ENCODE measurements at places on chromosomes 11 and 22.

GRCh38 chr11:61579676-61580270 is 1.1 kb downstream of the SYT7 start:
- DNase-seq = no peak

DNA sequence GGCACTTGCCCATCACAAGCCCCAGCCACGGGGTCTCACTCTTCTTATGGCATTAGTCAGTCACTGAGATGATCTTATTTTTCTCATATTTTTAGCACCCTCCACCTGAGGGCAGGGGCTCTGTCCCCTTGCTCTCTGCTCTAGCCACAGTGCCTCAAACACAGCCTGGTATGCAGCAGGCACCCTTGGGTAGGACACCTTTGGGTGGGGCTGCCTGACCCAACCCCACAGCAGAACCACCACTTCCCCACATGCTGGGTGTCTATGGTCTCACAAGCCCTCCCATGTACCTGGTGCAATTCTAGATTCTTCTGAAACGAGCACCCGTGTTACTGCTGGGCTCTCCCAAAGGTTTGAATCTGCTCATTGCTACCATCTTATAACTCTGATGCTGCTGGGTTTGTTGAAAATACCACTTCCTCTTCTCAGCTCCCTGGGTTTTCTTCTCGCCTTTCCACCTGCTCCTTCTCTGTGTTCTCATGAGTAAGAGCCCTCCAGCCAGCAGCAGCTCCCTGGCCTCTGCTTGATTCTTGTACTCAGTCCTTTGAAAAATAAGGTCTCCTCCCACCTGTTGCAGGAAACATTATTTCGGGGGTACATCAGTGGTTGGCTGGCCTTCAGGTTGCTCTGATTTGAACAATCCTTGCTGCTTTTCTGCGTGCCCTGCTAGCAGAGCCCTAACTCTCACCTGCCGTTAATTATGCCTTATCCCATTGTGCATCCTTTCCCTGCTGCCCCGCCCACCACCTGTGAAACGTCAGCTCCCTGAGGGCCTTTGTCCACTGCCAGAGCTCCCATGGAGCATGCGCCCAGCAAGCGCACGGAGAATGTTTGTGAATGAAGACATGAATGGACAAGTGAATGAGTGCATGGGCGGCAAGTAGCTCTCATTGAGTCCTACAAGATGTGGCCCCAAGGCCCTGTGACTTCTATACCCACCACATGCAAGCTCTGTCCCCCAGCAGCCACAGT is 1181.6 kb downstream of the TBC1D22A start:
- DNase-seq = no peak

DNA sequence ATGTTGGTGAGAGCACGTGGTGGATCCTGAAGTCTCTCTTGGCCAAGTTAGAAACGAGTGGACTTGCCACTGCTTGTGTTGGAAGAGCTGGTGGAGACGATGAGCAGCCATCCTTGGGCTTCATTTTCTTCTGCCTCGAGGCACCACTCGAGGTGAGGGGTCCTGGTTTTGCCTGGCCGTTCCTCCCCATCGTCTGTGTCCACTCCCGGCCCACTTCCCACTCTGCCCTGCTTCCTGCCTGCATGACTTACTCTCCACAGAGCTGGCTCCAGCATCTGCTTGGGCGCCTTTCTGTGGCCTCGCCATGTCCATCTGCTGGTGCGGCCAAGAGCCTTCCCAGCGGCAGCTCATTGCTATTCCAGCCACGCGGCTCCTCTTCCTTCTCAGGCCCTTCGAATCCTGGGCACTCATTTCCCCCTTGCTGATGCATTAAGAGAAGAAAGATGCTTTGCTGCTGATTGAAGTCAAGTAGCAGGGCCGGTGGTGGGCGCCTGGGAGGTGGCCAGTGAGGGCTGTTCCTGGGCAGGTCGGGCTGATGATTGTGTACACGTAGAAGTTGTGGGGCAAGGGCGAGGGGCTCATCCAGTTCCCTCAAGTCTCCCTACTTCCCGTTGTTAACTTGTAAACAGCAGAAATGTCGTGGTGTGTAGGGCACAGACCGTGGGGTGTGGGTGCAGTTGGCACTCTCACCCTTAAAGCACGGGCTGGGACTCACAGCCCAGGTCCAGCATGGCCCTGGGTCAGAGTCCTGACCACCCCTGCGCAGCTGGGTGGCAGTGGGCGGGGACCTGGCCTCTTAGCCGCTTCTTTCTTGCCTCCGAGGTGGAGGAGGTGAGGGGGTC is 292.0 kb downstream of the TBC1D22A start:
- no peak for DNase-seq

DNA sequence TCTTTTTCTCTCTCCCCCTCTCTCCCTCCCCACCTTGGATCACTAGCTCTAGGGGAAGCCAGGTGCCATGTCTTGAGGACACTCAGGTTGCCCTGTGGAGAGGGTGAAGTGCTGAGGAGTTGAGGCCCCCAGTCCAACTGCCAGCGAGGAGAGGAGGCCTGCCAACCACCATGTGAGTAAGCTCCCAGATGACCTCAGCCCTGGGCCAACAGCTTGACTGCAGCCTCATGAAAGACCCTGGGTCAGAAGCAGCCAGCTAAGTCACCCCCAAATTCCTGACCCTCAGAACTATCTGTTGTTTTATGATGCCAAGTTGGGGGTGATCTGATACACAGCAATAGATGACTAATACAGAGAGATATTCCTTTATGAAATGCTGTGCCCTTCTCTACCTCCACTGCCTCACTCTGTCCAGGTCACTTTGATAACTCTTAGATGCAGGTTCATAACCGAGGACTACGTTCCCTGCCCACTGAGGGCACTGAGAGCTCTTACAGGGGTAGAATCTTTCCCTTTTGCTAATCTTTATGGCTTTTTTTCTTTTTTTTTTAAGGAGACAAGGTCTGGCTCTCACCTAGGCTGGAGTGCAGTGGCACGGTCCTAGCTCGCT is 8.0 kb downstream of the ARFGAP3 start:
- DNase-seq = no peak

DNA sequence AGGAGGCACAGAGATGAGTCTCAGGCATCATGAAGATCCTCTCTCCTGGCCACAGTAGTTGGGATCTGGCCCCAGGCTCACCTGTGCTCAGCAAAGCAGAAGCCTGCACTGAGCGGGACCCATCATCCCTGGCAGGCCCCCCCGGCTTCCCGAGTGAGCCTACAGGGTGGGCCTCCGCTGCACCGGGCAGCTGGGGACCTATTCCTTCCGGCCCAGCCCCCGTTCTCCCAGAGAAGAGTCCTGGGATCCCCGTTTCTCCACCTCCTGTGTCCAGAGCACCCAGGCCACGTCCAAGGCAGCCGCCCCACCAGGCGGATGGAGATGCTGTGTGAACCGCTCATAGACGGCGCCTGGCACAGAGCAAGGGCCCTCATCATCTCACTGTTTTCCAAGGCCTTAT is 52.5 kb downstream of the ANO1 start:
- no peak for DNase-seq

GRCh38 chr11:66467034-66467659 is 442 bp downstream of the PELI3 start:
- DNase-seq = no peak

DNA sequence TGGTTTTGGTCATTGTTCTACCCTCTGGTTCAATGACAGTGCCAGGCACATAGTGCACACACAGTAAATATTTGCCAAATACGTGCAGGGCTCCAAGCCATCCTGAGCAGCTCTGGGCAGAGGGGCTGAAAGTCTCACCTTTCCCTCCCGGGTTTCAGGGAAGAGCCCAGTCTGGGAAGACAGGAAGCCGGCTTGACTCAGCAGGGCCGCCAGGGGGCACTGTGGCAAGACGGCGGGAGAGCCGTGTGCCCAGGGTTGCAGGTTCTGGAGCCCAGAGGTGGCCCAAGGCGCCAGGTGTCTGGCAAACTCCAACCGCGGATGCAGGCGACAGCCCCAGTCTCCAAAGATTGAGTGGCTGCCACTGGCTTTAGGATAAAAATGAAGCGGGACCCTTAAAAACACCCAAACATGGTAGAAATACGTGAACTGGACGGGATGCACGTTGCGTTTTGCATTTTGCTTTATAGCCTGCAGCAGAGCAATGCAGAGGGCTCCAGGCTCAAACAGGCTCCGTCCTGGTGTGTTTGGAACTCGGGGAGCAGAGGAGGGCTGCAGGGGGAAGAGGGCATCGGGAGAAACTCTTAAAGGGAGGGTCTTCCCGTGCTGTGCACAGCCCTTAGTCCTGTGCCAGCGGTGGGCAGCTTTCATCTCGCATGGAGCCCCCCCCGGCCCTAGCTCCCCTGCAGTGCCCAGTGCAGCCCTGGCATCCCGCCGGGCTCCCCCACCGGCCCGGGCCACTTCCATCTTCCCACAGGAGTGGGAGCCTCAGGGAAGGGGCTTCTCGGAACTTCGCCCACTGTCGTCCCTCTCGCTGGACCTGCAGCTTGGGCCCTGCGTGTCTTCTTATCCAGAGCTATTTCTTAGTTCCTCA is 10.7 kb downstream of the KRTAP5-5 start:
- DNase-seq = no peak

- DNase-seq = no peak
Observed at GRCh38 chr11:2898366-2899079, 12.9 kb upstream of the CDKN1C start.

GRCh38 chr11:6505577-6506240 is 8.6 kb downstream of the DNHD1 start:
- no peak for DNase-seq

DNA sequence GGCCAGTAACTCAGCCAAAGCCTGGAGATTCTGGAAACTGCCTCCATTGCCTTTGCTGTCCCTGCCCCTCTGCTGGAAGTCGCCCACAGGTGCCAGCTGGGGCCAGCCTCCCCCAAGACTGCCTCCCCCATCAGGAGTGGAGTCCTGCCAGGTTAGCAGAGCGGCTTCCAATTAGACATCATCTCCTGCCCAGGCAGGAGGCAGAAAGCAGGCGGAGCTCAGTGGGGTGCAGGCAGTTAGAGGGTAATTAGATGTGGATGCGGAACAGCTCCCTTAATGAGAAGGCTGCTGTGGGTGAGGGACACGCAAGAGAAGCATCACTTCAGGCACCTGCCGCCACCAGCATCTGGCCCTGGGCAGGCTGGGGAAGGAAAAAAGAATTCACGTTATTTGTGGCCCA is 90.9 kb upstream of the TP53I11 start:
- no peak for DNase-seq

GRCh38 chr22:17167486-17167885 is 8.4 kb upstream of the HDHD5 start:
- no peak for DNase-seq

GRCh38 chr22:25637032-25637431 is 72.6 kb downstream of the GRK3 start:
- DNase-seq = no peak

- DNase-seq = no peak
Observed at GRCh38 chr22:25193548-25193947, 6.1 kb upstream of the CRYBB3 start.

- DNase-seq = no peak
Observed at GRCh38 chr11:66743271-66743968, 14.4 kb upstream of the SPTBN2 start.

DNA sequence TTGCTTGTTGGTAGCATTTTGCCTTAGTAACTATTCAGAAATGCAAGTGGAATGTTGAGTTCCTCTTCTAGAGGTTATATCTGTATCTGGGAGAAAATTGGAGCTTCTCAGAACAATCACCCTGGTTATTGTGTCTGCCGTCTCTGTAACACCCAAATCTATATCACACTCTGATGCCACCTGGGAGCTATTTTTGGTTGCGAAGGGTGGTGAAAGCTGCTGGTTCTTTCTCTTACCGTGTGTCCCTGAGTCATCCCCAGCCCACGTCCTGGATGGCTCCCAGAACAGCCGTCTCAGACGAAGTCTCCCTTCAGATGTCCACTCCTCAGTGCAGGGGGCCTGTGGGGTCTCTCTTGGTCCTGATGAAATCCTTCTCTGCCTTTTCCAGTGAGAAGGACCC is 83.5 kb downstream of the C22orf31 start:
- DNase-seq = no peak

DNA sequence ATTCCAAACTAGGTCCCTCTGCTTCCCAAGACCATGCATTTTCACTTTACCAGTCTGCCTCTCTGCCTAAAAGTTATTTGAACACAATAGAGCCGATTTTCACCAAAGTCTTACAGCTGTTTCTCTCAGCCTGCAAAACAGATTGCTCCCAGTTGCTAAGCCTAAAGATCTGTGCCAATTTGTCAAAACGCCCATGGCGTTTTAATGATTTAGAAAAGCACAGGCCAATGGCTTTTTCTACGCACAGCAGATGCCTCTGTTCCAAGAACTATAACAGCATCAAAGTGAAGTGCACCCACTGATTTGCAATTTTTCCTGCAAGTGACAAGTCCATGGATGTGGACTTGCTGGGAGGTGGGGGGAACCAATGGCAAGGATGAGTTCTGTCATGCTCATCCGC is 173.9 kb upstream of the SYN3 start:
- DNase-seq = no peak

GRCh38 chr22:32318361-32318760 is 39.3 kb upstream of the RFPL3 start:
- DNase-seq = no peak

- DNase-seq = no peak
Observed at GRCh38 chr22:25833091-25833490, 91.1 kb downstream of the MYO18B start.

GRCh38 chr11:76056876-76057275 is 149.4 kb downstream of the WNT11 start:
- DNase-seq = no peak

GRCh38 chr22:41261541-41262249 is 21.0 kb upstream of the CHADL start:
- DNase-seq = no peak

DNA sequence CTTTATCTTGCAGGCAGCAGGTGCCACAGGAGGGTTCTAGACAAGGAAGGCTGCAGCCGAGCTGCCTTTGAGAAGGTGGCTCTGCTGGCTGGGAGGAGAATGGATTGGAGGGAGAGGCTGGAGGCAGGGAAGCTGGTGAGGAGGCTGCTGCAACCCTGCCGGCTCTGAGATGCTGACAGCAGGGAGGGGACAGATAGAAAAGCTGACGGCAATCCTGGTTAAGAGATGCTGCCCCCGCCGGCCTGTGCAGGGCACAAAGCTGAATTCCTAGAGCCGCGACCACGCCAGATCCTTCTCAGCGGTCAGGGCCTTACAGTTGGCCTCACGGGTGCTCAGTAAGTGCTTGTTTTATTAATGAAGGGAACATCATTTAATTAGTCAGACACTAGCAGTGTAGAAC is 105.4 kb downstream of the CACNA1I start:
- no peak for DNase-seq

DNA sequence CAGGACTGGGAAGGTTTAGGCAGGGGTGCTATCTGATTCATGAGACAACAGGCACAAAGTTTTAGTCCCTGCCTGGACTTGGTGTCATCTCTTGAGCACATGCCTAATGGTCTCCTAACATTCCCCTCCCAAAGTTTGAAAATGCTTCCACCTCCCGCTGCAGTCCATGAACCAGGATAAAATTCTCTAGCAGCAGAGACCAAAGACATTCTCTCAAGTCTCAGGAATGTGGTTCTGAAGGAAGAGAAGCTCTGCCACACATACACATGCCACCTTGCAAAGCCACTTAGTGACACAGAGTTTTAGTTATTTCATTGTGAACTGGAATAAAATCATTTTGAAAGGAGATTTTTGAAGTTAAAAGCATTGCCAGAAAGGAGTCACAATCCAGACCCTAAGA is 15.5 kb downstream of the OR51B6 start:
- no peak for DNase-seq

DNA sequence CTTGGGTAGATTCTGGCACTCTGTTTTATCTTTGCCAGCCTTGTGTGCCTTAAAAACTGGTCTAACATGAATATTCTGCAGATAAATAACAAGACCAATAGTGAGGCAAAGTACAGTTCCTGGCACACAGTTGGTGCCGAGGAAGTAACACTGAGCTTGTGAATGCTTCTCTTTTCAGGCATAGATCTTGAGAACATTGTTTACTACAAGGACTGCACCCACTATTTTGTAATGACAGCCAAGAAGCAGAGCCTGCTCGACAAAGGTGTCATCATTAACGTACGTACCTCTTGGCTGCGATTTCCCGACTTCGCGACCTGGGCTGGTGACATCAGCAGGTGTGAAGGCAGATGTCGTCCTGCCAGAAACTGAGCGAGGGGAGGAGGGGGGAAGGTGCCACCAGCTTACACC is 105.7 kb downstream of the MICAL2 start:
- DNase-seq = no peak

All from thoracic aorta (tissue), 2 donors.